ENCODE measurements at places on chromosomes 1 and 21. TPM values are rescaled to one million over a fixed set of nuclear protein-coding genes. Genes with fewer than 3 reads are reported as not detected.

GPR61 gene
- total RNA-seq = 0.13 TPM

CAPN9 gene
- not detected for total RNA-seq

SMCP gene
- not detected for total RNA-seq

KCNAB2 gene
- 1.8 TPM for total RNA-seq

TIE1 gene
- 0.11 TPM for total RNA-seq

CYP4A11 gene
- total RNA-seq = not detected

CELA2A gene
- total RNA-seq = not detected

B3GALT6 gene
- total RNA-seq = 61.8 TPM

DCDC2B gene
- total RNA-seq = not detected
